ENCODE measurements at places on chromosomes 7 and 10.

GRCh38 chr10:1738950-1739349 lies 1.6 kb upstream of the ADARB2 start:
- DNase-seq = no peak

DNA sequence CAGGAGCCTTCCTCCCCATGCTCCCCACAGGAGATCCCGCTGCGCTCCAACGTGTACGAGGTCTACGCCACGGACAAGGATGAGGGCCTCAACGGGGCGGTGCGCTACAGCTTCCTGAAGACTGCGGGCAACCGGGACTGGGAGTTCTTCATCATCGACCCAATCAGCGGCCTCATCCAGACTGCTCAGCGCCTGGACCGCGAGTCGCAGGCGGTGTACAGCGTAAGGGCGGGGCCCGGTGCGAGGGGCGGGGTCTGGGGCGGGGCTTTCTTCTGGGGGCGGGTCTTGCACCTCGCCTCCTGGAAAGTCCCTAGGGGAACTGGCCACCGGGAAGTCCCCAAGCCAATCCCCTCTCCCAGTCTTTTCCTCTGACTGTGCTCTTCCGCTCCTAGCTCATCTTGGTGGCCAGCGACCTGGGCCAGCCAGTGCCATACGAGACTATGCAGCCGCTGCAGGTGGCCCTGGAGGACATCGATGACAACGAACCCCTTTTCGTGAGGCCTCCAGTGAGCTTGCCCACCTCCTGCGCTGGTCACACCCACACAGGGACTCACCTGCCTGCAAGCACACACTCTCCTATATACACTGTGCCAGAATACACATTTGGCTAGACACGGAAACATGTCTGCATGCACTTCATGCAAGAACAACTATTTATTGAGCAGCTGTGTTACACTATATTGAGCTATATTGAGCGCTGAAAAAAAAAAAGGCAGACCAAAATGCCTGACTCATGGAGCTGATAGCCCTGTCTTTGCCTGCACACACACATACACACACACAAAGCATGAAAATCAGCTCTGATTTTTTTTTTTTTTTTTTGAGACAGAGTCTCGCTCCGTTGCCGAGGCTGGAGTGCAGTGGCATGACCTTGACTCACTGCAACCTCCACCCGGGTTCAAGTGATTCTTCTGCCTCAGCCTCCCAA lies 32.7 kb upstream of the VSIR start:
- DNase-seq = no peak

DNA sequence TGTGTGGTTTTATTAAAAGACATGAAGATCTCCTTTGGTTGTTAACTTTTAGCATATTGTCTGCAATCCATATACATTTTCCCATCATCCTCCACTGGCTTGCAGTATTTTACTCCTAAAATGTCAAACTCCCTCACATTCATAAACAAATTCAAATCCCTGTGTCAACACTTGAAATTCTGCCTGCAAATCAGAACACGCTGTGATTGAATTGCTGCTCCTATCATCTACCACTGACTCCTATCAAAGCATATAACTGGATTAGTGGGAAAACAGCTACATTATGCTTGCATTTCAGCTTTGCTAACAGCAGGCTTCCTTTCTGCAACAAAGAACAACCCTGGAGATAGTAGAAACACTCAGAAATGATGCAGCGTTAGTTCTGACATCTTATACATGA lies 281.8 kb upstream of the HGF start:
- DNase-seq = no peak

DNA sequence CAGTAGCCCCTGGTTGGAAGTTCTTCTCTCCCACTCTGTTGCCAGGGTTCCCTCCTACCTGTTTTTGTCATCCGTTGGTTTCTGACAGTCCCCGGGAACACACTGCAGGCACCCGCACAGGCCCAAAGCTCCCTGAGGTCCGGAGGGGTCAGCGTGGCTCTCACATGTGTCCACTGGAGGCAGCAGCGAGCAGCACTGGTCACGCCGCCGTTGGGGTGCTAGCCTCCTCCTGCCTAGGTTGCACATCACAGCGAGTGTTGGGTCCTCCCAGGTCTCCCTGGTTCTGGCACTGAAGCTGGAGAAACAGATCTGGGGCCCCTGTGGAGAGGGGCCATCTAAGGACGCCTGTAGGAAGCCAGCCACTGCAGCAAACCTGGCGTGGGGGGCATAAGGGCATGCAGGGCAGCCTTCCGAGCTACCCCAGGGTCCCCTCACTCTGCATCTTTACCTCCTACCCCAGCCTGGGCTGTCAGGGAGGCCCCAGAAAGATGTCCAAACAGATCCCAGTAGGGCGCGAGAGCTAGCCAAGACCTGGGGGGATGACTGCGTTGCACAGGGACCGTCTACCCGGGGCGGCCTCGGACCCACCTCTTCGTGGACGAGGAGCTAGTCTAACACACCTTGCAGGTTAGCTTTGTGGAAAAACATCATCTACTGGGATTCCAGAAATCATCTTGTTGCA lies 28.9 kb downstream of the LRRC27 start:
- peak; percentile 44 for DNase-seq

DNA sequence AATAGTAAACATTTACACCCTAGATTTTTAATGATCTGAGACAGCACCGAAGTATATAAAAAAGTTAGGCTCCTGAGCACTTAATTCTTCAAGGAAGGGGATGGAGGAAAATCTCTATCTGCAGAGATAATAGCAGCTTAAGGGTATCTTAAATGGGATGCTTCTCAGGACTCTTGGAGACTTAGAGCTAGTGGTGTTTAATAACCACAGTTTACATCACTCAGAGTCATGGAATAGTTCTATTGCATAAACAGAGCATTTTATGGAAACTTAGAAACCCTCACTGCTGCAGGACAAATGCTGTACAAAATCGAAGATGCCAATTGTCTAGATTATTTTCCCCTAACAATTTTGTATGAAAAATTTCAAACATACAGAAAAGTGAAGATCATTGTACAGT lies 398.9 kb upstream of the GALNT17 start:
- DNase-seq = no peak

DNA sequence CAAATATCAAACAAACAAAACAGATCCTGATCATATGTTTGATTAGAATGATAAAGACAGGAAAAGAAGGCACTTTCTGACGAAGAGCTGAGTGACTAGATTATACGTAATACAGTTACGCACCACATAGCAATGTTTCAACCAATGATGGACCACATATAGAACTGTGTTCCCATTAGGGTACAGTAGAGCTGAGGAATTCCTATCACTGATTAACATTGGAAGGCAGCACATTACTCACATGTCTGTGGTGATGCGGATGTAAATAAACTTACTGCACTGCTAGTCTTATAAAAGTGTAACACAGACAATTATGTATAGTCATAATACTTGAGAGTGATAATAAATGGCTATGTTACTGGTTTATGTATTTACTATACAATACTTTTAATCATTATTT lies 98.3 kb downstream of the PTN start:
- no peak for DNase-seq

GRCh38 chr7:88457320-88457719 lies 150.6 kb upstream of the STEAP4 start:
- DNase-seq = no peak

DNA sequence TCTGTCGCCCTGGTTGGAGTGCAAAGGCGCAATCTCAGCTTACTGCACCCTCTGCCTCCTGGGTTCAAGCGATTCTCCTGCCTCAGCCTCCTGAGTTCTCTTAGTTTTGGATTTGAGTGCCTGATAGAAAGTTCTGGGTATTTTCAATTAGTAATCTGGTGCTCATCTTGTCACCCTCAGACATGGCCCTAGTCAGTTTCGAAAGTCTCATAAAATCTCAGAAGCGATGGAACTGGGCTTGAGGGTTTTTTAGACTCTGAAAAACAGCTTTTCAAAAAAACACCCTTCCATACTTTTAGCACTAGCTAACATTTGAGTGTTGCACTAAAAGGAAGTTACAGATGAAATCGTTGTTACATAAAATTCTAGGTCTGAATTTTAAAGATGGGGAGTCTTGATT lies 9.4 kb upstream of the PIP4K2A start:
- DNase-seq = no peak

GRCh38 chr10:3935141-3935540 lies 150.1 kb upstream of the KLF6 start:
- DNase-seq = peak; percentile 79

DNA sequence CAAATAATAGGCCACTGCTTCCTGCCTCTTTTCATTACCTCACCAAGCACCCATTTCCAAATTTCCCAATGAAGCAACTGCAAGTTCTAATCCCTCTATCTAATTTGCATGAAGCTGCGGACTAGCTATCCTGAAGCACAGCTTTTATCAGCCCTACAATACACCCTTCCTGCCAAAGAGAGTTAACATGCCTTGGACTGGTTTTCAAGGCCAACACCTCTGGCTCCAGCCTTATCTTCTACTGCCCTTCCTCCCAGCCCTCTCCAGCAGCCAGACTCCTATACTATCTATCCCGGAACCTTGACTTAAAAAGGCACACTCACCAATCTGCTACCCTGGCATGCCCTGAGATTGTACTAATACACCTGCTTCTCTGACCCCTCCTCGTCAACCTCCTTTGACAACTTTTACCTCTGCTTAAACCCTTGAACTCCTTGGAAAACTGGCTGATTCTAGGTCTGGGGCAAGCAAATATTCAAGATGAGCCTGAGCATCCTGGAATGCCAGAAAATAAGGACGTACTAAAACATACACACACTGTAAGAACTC lies 73.4 kb downstream of the SGMS1 start:
- no peak for DNase-seq

DNA sequence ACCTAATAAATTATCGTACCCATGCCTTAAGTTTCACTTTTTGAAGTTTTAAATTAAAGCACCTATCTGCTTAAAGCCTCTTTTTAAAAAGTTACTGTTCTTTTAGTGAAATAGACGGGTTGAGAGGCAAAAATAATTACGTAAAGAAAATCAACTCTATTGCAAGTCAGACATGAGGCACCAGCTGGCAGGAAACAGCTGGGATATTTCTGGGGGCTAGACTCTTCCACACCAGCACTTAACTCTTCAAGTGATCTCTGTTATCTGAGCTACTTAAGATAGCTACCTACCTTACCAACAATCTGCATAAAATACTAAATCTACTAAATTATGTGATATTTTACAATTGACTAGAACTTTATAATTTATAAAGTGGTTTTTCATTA lies 35.8 kb downstream of the GBF1 start:
- no peak for DNase-seq

- DNase-seq = no peak
Observed at GRCh38 chr10:5632446-5632845, 33.9 kb downstream of the ASB13 start.

GRCh38 chr7:127918130-127918529 lies 113.1 kb downstream of the LRRC4 start:
- DNase-seq = no peak

- DNase-seq = no peak
Observed at GRCh38 chr7:97305589-97305988, 188.1 kb downstream of the SDHAF3 start.

- DNase-seq = no peak
Observed at GRCh38 chr10:23046027-23046426, 49.4 kb upstream of the MSRB2 start.

DNA sequence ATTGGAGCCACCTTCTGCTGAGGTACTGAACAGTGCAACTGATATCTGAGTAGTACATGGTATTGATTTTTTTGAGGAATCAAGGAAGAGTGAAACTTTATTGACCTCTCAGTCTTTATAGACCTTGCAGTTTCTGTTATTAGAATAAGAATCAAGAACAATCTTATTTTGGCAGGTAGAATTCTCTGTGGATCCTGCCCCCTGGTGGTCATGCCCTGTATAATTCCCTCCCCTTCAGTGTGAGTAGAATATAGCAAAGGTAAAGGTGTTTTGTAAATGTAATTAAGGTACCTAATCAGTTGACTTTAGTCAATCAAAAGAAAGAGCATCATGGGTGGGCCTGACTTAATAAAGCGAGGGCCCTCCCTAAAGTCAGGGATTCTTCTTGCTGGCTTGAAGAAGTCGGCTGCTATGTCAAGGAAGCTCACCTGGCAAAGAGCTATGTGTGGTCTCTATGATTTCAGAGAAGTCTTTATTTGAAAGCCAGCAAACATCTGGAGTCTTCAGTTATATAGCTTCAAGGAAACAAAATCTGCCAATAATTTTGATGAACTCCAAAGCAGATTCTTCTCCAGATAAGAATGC lies 142.8 kb downstream of the LSM5 start:
- peak; percentile 48 for DNase-seq

DNA sequence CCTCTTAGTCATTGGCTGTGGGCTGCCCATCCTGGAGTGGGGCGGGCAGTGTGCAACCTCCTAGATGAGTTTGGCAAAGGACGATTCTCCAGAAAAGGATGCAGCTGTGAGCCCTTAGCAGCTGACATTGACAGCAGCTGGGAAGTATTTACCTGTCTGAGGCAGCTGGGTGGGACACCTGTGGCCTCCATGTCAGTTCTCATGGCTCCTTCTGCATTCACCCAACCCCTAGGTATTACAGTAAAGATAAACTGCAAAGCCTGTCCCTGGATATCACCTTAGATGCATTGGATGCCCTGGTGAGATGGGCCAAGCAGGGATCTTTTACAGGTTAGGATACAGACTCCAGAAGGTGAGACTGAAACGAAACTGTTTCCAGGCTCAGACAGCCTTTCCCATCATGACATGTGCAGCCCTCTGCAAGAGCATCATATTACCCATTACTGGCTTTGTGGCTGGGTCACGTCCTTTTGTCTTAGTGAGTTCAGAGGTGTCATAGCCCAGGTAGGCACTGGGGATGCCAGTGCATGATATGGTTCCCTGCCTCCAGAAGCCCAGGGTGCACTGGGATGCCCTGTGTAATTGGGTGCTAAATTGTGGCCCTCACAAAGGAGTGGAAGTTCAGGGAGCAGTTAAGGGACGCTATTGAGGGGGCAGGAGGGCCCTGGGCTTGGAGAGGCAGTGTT lies 28.9 kb downstream of the MINDY4 start:
- DNase-seq = no peak

DNA sequence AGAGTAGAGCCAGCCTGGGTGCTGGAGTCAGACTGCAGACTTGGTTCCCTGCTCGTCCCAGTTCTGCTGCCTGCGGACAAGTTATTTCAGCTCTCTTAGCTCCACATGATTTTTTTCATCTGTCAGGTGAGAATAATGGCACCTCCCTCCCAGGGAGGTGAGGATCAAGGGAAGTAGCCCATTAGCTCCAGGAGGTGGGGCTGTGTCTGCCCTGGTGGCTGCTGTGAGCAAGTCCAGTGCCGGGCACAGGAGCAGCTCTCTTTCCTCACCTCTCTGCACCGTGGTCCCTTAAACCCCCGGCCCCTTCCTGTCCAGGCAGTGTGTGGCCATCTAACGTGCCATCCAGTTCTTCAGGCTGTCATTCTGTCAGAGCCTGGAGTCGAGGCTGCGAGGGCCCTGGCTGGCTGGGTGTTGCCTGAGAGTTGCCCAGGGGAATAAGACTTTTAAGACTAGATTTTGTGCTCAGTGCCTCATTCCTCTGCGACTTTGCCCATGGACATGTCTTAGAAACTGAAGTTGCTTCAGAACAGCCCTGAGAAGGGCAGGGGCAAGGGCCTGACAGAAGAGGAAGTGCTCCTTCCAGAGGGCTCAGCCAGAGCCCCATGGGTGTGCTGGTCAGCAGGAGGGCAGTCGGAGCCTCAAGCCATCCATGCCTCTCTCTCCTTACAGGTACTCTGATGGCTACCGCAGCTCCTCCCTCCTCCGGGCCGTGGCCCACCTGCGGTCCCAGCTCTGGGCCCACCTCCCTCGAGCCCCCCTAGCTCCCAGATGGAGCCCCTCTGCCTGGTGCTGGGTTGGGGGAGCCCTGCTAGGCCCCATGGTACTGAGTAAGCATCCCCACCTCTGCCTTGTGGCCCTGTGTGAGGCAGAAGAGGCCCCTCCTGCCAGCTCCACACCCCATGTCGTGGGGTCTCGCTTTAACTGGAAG lies 5.0 kb downstream of the ABCB8 start:
- no peak for DNase-seq

GRCh38 chr7:14834883-14835282 lies 67.7 kb downstream of the DGKB start:
- DNase-seq = no peak

Measured in stimulated activated CD4-positive, alpha-beta T cell treated with anti-CD3 and anti-CD28 coated beads, Interleukin-2, amount 100 ng/mL, for 24 hours (primary cell).